Spleen (tissue), 13 donors: ENCODE measurements at places on chromosomes 6 and 20. TPM values are rescaled to one million over a fixed set of nuclear protein-coding genes. Genes with fewer than 3 reads are reported as not detected.

ILRUN gene
- 44.3 TPM for polyA plus RNA-seq

- H3K36me3 ChIP-seq = no peaks in the 10 kb centered on the region
- H3K4me3 ChIP-seq = no peak overlapping the region
- H3K27ac ChIP-seq = no peak overlapping the region
- no peak for DNase-seq
- no peaks in the 10 kb centered on the region for H3K4me1 ChIP-seq
- H3K27me3 ChIP-seq = no peaks in the 10 kb centered on the region
These were observed 47.4 kb downstream of the MYB start for GRCh38 chr6:135228486-135228885.

DNA sequence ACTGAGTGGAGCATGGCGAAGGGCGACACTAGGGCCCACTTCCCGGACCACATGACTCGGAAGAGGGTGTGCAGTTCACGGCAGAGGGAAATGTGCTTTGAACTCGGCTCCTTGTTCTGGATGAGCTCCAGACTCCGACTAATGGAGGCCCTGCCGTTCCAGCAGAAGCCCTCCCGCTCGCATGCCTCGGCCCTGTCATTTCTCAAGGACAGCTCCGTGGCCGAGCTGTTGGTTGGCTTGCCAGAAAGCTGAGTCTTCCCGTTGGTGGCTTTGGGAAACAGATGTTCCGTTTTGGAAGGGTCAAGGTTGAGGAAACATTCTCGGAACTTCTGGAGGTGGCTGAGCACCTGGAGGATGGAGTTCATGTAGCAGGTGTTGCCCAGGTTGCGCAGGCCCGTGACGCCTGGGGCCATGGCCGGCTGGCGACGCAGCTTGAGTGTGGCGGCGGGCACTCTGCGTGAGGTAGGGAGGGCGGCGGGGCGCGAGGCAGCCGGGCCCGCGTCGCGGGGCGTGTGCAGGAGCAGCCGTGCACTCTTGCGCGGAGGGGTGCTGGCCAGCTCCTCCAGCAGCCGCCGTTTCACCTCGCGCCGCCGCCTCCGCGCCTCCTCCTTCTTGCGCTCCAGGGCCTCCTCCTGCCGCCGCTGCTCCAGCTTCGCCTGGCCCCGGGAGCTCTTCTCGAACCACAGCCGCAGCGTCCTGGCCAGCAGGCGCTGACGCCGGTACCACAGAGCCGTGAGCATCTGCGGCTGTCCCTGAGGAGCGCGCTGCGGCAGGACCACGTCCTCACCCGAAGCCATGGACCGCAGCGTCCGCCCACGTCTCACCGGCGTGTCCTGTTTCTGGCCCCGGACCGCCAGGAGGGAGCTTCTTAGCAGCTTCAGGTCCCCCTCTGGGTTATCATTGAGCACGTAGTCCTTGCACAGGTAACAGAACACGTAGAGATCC, 18.6 kb downstream of the TOMM6 start:
- H3K4me3 ChIP-seq = no peak overlapping the region
- no peak overlapping the region for H3K27ac ChIP-seq
- no peak for DNase-seq
- no peaks in the 10 kb centered on the region for H3K27me3 ChIP-seq

DNA sequence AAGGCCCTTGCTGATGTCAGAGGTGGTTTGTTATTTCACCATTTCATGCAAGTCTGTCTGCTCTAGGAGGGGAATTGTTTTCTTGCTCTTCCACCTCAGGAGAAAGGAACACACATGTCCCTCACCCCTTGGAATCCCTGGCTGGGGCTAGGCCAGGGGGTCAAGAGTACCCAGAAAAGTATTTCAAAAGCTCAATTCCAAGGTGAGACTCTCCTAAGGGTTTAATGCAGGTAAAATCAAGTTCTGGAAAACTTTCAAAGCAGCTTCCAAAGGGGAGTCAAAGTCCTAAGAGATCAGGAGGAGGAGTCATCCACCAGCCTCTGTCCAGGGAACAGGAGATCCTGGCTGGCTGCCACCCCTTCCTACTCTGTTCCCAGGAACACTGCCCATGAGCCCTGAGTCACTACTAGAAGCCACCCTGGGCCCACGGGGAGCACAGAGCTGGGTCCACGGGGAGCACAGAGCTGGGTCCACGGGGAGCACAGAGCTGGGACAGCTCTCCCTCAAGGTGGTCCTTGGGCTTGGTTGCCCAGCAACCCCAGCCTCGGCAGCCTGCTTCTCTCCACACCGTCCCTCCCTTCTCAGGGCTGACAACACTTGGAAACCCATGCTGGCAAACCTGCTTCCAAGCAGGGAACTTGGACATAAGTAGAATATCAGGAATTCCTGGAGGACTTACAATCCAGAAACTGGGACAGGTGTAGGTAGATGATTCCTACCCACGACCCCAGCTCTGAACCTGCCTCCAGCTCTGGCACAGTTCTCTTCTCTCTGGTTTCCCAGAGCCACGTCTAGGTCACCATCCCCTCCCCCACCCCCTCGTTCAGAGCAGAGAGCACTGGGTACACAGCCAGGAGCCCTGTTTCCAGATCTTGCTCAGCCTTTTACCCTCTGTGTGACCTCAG, 35.3 kb upstream of the CDKN1A start:
- H3K27me3 ChIP-seq = no peaks in the 10 kb centered on the region
- no peaks in the 10 kb centered on the region for H3K36me3 ChIP-seq
- H3K4me1 ChIP-seq = peaks cover 26% of the 10 kb centered on the region
- no peak for DNase-seq
- no peak overlapping the region for H3K4me3 ChIP-seq

DNA sequence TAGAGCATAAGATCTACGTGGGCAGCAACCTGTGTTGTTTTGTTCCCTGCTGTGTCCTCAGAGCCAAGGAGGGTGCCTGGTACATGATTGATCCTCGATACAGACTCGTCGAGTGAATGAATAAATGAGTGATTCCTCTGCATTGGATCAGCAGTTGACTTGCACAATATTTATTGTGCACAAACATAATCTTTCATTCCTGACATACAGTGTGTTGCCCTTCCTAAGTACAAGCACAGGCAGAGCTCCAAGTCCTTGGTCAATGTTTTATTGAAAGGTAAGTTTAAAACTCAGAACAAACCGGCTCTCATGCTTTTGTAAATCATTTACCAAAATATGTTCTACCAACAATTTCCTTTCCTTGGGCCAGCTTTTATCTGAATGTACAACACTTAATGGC, 57.4 kb downstream of the STMND1 start:
- H3K36me3 ChIP-seq = no peaks in the 10 kb centered on the region
- no peaks in the 10 kb centered on the region for H3K27me3 ChIP-seq
- no peaks in the 10 kb centered on the region for H3K4me1 ChIP-seq
- no peak for DNase-seq
- no peak overlapping the region for H3K27ac ChIP-seq
- H3K4me3 ChIP-seq = no peak overlapping the region
